ENCODE measurements at places on chromosomes 4 and X.

DNA sequence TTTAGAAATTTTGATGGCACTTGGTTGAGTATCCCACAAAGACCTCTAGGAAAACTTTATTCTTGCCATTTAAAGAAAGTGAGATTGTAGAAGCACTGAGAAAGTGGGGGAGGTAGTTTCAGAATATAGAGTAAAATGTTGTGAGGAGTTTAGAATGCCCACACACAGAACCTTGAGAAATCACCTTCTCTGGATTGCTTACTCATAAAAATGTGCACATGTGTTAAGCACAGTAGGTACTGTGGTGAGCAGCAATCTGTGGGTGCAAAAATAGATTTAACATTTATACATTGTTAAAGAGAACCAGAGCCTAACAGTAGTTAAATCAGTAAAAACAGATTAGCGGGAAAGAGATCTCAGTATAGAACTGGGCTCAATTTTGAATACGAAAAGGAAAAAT lies 201.2 kb upstream of the NWD2 start:
- DNase-seq, result no peak

- DNase-seq, result no peak
Measured at GRCh38 chr4:7153711-7154110, 38.6 kb upstream of the SORCS2 start.

DNA sequence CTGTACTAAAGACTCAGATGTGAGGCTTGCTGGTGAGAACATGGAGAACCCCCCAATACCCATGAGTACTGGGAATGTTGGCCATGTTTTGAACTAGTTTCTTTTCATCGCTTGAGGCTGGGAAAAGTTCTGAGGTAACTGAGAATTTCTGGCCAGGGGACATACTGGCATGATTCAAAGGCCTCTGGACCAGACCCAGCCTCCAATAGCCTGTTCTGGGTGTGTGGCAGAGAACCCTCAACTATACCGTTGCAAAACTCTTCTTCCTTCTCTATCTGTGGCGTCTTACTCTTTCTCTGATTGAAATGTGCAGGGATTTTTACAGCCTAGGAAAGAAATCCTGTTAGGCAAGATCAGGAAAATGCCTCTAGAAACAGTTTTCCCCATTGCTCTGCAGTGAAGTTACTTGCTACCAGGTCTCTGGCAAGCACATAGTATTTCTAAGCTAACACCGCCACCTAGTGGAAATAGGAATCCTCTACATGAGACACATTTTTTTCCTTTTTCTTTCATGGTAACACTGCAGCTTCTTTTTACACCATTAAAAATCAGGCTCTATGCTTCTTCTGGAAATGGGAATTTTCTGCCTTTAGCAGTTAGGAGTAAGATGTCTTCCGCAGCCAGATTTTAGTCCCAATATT lies 170.7 kb upstream of the ZCCHC13 start:
- peak; percentile 24 for DNase-seq

DNA sequence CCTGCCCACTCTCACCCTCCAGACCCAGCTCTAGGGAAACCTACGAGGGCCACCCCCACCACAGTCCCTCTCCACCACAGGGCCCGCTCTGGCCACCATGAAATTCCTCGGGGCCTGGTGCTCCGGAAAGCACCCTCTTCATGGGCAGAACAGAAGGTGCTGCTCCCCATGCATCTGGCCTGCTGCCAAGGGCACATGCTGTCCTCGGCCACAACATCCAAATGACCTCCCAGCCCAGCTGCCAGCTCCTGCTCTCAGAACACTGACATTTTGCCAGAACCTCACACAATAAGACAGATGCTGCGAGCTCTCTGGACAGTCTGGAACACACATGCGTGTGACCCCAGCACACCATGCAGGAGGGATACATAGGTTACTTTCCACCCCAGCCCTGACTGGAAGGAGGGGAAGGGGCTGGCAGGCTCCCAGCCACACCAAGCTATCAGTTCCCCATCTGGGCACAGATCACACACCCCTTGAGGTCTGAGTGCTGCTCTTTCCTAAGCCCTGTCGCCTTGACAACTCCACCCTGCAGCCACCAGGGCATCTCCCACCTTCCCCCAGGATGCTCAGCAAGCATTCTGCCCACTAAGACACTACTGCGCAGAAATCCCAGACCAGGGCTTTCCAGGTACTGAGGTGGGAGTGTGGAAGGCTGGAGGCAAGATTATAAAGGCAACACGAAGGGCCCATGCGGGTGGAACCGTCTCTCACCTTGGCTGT lies 5.8 kb downstream of the CCNQ start:
- DNase-seq, result no peak

DNA sequence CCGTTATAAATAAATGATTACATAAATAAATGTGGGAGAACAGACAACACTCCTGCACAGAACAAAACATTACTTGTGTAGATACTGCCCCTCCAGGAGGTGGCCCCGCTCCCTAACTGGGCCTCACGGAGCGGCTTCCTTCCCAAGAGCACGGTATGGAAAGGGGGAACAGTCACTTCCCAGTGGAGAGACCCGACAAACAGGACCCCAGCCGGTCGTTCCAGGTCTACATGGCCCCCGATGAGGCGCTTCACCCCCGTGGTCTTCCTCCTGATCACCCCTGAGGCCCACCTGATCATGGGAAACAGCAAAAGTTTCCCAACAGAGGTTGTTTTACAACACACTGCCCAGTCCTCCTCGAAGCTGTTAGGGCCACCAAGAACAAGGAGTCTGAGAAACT lies 6.6 kb upstream of the SLC6A8 start:
- no peak for DNase-seq

DNA sequence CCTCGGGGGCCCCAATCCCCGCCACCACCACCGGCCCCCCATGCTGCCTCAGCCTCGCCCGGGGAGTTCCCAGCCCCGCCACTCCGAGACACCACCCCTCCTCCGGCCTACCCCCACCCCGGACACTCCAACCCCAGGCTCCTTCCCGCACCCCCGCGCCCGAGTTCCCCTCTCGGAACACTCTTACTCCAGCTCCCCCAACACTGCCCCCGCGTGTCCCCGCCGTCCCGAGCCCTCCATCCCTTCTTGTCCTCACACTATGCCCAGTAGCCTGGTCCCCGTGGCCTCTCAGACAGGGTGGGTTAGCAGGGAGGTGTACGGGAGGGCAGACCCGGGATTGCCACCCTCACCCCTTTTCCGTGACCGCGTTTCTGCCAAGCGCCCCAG lies 276.1 kb downstream of the BCOR start:
- DNase-seq, result no peak

- DNase-seq, result no peak
Measured at GRCh38 chr4:38495446-38495845, 168.6 kb upstream of the KLF3 start.

- DNase-seq, result no peak
Measured at GRCh38 chrX:101252634-101253033, 33.0 kb downstream of the DRP2 start.

- no peak for DNase-seq
Measured at GRCh38 chr4:113708250-113708649, 53.3 kb downstream of the CAMK2D start.

- no peak for DNase-seq
Measured at GRCh38 chr4:182413550-182413949, 170.3 kb downstream of the TENM3 start.

DNA sequence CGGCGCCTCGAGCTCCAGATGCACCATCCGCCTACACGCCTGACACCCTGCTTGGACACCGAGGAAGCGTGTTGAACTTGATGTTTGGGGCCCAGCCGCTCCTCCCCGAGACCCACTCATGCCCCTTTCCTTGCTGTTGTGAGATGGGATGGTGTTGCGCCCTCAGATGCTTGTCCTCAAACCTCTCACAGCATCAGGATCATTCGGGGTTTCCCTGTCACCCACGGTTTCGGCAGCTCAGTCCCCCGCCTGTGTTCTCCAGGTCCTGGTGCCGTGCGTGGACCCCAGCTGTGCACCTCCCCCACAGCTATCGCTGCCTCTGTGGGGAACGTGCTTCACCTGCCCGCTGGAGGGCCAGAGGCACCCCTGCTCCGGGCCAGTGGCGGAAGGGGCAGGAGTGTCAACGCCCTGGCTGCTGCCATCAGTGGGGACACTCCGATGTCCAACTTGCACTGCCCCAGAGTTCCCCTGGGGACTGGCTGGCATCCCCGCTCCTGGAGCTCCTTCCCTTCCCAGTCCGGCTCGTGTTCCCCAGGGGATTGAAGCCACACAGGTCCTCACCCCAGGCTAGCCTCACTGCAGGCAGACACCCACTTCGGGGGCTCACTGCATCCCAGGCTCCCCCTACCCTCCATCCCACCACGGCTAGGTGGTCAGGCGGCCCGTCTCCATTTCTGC lies 82.3 kb upstream of the ADRA2C start:
- DNase-seq, result no peak

GRCh38 chr4:15186149-15186548 lies 183.9 kb downstream of the CPEB2 start:
- no peak for DNase-seq

DNA sequence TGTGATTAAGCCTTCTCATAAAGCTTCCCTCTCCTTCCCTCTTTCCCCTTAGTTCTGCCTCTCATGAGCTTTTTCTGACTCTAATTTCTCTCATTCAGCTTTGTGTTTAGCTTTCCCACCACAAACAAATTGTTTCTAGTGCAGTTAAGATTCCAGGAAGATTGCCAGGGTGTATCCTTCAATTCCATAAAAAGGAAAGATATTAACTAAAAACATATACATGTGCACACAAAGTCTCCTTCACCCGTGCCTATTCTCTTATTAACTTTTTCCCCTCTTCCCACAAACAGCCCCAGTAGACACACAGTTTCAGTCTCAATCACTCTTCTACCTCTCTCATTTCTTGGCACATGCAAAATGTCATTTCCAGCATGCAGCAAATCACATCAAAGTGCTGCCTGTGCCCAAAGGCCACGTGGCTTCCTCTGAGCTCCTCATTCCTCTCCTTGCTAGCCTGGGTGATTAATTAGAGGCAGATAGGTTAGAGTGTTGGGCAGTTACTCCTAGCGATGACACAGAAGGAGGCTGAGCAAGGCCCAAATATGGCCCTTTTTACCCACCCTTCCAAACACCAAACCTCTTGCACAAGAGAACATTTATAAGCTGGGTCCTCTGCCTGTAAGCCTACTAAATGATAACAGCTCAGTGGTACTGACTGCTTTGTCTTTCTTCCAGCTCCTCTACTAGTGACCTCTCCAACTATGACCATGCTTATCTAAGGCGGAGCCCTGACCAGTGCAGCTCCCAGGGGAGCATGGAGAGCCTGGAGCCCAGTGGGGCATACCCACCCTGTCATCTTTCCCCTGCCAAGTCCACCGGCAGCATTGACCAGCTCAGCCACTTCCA lies 159.6 kb downstream of the SOWAHB start:
- peak; percentile 97 for DNase-seq

DNA sequence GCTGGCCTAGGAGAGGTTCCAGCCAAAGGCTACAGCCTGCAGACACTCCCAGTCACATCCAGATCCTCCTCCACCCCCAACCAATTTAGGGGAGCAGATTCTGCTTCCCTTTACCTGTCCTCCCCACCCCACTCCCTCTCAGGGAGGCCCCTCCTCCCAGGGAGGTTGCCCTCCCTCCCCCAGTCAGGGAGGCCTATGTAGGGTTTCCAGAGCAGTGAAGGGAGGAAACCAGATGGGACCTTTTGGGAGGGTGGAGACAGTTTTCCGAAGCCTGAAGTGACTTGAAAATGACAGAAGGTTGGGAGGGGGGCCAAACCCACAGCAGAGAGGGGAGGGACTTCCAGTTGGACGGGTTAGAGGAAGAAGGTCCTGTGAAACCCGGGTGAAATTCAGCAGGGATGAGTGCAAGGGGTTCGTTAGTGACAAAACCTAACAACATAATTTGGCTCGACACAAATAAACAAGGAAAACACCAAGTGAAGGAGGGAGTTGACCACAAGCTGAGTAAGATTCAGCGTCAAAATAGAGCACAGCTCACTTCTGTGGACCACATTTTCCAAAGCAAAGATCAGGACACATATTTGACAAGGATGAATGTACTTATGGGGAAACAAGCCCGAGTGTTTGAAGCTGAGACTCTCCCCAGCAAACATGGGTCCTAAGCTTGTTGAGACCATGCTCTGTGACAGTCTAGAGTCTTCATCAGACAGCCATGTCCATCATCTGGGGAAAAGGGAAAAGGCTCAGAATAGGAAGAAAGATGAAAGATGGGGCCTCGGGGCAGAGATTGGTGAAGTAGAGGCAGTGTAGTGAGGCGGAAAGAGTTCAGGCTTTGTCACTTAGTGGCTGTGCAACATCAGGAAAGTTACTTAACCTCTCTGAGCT lies 46.4 kb downstream of the PRPS1 start:
- DNase-seq, result no peak

DNA sequence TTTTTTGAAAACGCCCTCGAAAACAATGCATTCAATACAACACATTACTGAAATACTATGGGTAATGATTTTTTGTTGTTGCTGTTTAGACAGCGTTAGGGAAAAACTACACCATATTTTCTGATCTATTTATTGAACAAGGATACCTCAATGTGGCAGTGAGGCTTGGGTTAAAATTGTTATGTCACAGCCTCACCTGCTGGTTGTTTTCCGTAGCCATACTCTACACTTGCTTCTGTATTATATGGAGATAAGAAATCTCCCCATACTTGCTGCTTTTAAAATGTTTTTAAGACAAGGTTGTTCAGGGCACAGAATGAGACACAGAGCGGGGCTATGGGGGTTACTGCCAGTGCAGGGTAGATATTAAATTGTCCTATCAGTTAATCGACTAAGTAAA lies 221.6 kb upstream of the FTHL17 start:
- no peak for DNase-seq

DNA sequence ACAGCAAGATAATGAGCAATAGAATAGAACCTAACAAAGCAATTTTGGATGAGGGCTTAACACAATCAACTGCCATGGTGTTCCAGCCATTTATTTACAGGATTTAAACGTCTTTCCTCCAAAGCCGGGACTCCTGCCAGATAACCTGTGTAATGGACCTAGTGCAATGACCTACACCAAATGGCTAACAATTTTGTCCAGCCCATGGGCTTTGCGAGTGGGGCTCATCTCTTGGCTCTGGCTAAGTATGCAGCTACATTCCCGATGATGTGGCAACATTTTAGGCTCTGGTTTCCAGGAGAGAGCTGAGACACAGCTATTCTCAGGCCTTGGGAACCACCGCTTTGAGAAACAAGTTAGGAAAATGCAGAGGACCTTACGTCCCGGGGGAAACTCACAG lies 822.3 kb upstream of the FTHL17 start:
- no peak for DNase-seq

DNA sequence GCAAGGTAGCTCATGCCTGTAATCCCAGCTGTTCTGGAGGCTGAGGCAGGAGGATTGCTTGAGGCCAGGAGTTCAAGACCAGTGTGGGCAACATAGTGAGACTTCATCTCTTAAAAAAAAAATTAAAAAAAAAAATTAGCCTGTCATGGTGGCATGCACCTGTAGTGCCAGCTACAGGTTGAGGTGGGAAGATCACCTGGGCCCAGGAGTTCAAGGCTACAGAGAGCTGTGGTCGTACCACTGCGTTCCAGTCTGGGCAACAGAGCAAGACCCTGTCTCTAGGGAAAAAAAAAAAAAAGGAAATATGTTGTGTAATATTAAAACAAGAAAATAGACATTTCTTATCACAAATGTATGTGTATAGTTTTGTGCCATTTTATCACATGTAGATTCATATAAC lies 97.8 kb downstream of the LARP1B start:
- DNase-seq, result no peak
